Cerebellar cortex (tissue), 1 donor: ENCODE measurements at places on chromosomes 1 and 21.

DNA sequence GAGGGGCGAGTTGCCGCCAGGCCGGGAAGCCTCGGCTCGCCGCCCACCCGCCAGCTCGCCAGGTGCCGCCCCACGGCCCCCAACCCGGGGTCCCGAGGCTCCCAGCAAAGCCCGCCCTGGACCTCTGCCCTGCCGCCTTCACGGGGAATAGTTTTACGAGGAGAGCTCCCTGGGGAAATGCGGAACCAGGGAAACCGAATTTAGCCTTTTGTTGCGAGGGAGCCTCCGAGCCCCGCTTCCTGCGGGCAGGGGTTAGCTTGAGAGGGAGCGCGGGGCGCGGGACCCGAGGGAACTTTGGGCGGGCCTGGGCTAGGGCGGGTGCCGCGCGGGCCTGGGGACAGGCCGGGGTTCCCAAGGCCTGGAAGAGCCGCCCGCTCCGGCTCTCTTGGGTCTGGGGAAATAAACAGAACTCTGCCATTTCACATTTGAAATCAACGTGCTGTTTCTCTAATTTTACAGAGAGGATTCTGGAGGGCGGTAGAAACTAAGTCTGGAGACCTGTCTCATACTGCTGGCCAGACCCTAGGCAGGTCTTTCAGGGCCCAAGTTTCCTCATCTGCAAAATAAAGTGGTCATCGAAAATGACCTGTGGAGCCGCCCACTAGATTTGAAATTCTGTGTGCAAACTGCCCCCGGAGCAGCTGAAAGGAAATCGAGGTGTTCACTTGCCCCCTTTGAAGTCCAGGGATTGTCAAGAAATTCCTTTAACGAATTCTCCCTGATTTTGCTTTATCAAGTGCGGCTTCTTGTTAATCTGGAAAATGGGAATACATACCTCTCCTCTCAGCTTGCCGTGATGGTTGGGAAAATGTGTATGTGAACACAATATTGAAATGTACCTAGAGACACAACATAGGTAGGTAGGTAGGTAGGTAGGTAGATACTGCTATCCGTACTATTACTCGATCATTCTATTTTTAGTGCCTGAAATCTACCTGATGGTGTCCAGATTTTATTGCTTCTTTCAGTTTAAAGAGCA, 749 bp upstream of the GLUL start:
- no peak for DNase-seq

GRCh38 chr1:238642231-238642630, 744.1 kb upstream of the CHRM3 start:
- no peak for DNase-seq

DNA sequence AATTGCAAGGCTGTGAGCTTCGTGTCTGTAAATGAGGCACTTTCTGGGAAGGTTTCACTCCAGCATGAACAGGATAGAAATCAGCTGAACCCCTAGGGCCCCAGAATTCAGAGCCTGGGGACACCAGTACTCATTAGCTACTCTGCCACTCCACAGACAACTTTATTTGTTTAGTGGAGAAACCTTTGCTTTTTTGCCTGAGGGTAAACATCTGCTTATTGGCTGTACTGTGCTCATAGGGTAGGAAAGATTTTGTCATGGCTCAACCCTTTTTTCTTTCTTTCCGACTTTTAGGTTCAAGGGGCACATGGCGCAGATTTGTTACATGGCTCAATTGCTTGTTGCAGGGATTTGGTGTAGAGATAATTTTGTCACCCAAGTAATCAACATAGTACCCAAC, 138.4 kb upstream of the BACE2 start:
- no peak for DNase-seq

- DNase-seq: no peak
These were observed 488.5 kb upstream of the RUNX1 start for GRCh38 chr21:35537604-35538003.

- DNase-seq: no peak
These were observed 118.5 kb downstream of the PLD5 start for GRCh38 chr1:242405947-242406346.

- DNase-seq: no peak
These were observed 23.1 kb upstream of the DNASE2B start for GRCh38 chr1:84374991-84375696.

GRCh38 chr1:197208945-197209344, 59.1 kb upstream of the CRB1 start:
- DNase-seq: no peak

GRCh38 chr1:94922761-94923331, 4.1 kb downstream of the CNN3 start:
- no peak for DNase-seq
